ENCODE measurements at places on chromosomes 5 and 9. TPM values are rescaled to one million over a fixed set of nuclear protein-coding genes. Genes with fewer than 3 reads are reported as not detected.
A peak's percentile ranks its signal among the peaks of the same experiment; 100 is the strongest.

- H3K27ac ChIP-seq = no peak overlapping the region
- H3K4me3 ChIP-seq = no peak overlapping the region
- H3K27me3 ChIP-seq = no peaks in the 10 kb centered on the region
Measured at GRCh38 chr5:23523031-23523430, 15.6 kb downstream of the PRDM9 start.

TAS2R1 gene
- total RNA-seq = not detected

KCNIP1 gene
- not detected for total RNA-seq

DNA sequence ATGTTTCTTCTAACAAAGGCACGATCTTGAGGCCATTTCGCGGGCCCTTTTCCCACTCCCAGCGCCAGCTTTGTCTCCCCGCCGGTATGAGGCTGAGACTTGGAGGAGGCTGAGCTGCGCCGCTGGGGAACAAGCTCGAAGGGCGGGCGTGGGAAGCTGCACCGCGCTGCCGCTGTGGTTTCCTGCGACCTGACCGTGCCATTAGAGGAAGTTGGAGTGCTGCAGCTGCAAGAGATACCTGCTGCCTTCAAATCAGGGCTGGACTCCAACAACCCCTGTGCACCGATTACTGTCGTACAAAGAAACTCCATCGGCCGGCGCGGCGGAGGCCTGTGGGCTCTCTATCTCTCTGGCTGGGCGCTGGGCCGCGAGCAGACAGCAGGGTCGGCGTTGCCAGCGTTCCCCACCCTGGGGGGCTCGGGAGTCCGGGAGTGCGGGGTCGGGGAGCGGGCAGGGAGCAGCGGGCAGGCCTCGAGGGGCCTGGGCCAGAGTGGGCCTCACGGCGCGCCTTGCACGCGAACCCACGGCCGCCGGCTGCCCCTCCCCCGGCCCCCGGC is 1.3 kb upstream of the ERBIN start:
- peak overlapping the region; percentile 79 for H3K4me3 ChIP-seq
- H3K36me3 ChIP-seq = no peaks in the 10 kb centered on the region
- H3K27me3 ChIP-seq = peaks cover 2% of the 10 kb centered on the region
- peak; percentile 83 for DNase-seq
- peak overlapping the region; percentile 87 for H3K27ac ChIP-seq

- no peak overlapping the region for H3K27ac ChIP-seq
- peaks cover 3% of the 10 kb centered on the region for H3K27me3 ChIP-seq
- H3K36me3 ChIP-seq = no peaks in the 10 kb centered on the region
- H3K4me1 ChIP-seq = no peaks in the 10 kb centered on the region
- H3K4me3 ChIP-seq = no peak overlapping the region
- no peak for DNase-seq
Measured at GRCh38 chr9:14389146-14389545, 75.2 kb upstream of the NFIB start.

PDLIM4 gene
- not detected for total RNA-seq

DNA sequence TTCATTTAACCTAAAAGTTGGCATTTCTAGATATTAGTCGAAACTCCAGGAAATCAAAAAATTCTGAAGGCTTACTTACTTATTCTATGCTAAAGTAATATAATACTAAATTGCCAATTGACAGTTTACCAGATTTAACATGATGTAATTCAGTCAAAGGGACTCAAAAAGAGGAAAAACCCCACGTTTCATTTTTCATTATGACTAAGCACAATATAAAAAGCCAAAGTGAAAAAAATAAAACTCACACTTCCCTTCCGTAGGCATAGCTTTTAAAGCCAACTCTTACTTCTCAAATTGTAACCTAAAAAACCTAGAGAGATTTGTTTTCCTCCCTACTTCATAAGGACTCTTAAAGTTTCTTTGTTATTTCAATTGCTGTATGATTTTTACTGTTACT is 146.6 kb downstream of the RAPGEF6 start:
- H3K27ac ChIP-seq = peak overlapping the region; percentile 85
- peaks cover 24% of the 10 kb centered on the region for H3K4me1 ChIP-seq
- peaks cover 59% of the 10 kb centered on the region for H3K36me3 ChIP-seq
- H3K27me3 ChIP-seq = no peaks in the 10 kb centered on the region
- no peak for DNase-seq

DNA sequence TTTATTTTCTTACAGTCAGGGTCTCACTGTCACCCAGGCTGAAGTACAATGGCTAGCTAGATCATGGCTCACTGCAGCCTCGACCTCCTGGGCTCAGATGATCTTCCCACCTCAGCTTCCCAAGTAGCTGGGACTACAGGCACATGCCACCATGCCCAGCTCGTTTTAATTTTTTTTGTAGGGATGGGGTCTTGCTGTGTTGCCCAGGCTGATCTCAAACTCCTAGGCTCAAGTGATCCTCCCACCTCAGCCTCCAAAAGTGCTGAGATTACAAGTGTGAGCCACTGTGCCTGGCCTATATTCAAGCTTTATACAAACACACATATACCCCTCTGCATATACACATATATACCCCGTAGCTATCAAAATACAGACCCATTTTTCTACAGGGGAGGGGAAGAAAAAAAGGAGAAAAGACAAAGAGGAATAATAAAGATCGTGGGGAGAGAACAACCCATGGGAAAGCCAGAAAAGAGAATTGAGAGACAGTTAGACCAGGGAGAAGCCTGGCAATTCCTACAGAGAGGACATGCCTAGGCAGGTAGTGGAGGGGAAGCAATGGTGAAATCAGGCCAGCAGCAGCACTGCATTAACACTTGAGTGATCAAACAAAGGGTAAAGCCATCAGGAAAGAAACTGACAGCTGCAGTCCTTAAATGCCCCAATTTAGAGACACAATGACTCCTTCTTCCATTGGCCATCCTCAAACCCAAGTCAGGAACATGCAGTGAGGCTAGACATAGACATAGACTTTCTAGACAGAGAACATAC is 102.7 kb downstream of the EFNA5 start:
- H3K27ac ChIP-seq = no peak overlapping the region
- H3K27me3 ChIP-seq = peaks cover 12% of the 10 kb centered on the region
- H3K36me3 ChIP-seq = no peaks in the 10 kb centered on the region
- H3K4me3 ChIP-seq = no peak overlapping the region
- no peak for DNase-seq

GRCh38 chr5:57841676-57842363 is 359.2 kb upstream of the ACTBL2 start:
- no peak overlapping the region for H3K27ac ChIP-seq
- H3K36me3 ChIP-seq = no peaks in the 10 kb centered on the region
- no peak for DNase-seq
- H3K27me3 ChIP-seq = peaks cover 1% of the 10 kb centered on the region
- no peaks in the 10 kb centered on the region for H3K4me1 ChIP-seq

GRCh38 chr9:37325778-37326177 is 96.7 kb upstream of the GRHPR start:
- H3K4me3 ChIP-seq = no peak overlapping the region
- no peak overlapping the region for H3K27ac ChIP-seq
- H3K36me3 ChIP-seq = peaks cover 11% of the 10 kb centered on the region
- no peak for DNase-seq
